ENCODE measurements at places on chromosomes 6 and 20. TPM values are rescaled to one million over a fixed set of nuclear protein-coding genes. Genes with fewer than 3 reads are reported as not detected.

- H3K27me3 ChIP-seq: peaks cover 6% of the 10 kb centered on the region
- no peak overlapping the region for H3K4me3 ChIP-seq
- no peaks in the 10 kb centered on the region for H3K36me3 ChIP-seq
- H3K4me1 ChIP-seq: peaks cover 9% of the 10 kb centered on the region
Observed at GRCh38 chr20:38165966-38166702, 1.1 kb upstream of the TGM2 start.

DNA sequence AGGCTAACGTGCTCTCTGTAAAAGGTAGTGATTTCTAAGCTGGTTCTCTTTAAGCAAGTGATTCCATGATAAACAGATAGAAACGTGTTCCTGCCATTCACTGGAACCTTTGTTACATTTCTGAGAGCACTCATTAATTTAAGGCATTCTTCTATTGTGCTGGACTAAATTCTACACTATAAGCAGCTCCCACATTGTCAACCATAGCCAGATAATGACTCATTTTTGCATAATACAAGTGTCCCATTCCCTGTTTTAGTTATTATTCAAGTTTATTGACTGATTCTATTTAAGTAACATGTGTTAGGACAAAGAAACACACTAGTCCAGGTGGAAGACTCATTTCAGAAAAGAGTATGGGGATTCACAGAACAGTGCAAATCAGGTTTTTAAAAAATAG, 13.5 kb upstream of the XRN2 start:
- H3K27ac ChIP-seq: no peak overlapping the region
- H3K27me3 ChIP-seq: peaks cover 11% of the 10 kb centered on the region
- H3K36me3 ChIP-seq: no peaks in the 10 kb centered on the region
- DNase-seq: no peak

DNA sequence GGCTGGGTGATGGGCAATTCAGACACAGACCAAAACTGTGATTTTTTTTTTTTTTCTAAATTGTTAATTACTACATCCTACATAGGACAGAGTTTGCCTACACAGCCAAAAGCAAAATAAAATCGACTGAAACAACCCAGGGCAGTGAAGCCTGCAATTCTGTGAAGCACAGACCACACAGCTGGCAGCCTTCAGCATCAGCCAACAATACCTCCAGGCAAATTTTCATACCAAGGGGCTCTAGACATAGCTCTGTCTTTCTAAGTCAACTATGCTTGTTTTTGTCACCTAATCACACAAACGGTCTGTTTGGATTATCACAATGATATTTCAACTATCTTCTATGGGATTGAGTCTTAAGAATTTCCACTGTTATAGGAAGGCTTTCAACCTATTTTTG, 17.6 kb downstream of the RMND1 start:
- H3K27me3 ChIP-seq: no peaks in the 10 kb centered on the region
- peaks cover 7% of the 10 kb centered on the region for H3K4me1 ChIP-seq
- no peak for DNase-seq

- H3K4me1 ChIP-seq: no peaks in the 10 kb centered on the region
- peaks cover 2% of the 10 kb centered on the region for H3K27me3 ChIP-seq
- H3K36me3 ChIP-seq: no peaks in the 10 kb centered on the region
Observed at GRCh38 chr6:155004576-155005372, 9.7 kb downstream of the TIAM2 start.

GRCh38 chr20:35700625-35701148, 1.5 kb downstream of the ROMO1 start:
- H3K4me1 ChIP-seq: peaks cover 37% of the 10 kb centered on the region
- H3K27ac ChIP-seq: peak overlapping the region; percentile 93
- peaks cover 11% of the 10 kb centered on the region for H3K36me3 ChIP-seq
- H3K27me3 ChIP-seq: peaks cover 46% of the 10 kb centered on the region
- peak overlapping the region; percentile 57 for H3K4me3 ChIP-seq

DNA sequence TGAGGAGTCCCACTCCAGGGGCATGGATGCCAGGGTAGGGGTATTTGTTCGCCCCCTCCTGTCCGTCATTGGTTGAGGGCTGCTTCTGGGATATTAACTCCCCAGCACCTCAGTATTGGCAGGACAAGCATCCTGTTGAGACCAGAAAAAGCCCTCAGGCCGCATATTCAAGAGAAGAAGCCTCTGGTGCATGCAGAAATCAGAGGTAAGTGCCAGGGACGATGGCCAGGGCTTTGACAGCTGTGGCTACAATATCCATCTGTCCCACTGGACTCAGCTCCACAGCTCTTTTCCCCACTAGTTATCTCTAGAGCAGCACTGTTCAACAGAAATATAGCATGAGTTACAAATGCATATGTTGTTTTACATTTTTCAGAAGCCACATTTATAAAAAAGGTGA, 651.3 kb downstream of the KIF16B start:
- H3K27ac ChIP-seq: no peak overlapping the region
- H3K36me3 ChIP-seq: no peaks in the 10 kb centered on the region
- H3K27me3 ChIP-seq: peaks cover 4% of the 10 kb centered on the region
- DNase-seq: no peak
- H3K4me1 ChIP-seq: no peaks in the 10 kb centered on the region

- H3K27ac ChIP-seq: no peak overlapping the region
- H3K27me3 ChIP-seq: peaks cover 5% of the 10 kb centered on the region
- peaks cover 30% of the 10 kb centered on the region for H3K4me1 ChIP-seq
- no peak for DNase-seq
- H3K4me3 ChIP-seq: no peak overlapping the region
Observed at GRCh38 chr20:19073584-19074218, 138.7 kb upstream of the SLC24A3 start.

- H3K27ac ChIP-seq: no peak overlapping the region
- peaks cover 44% of the 10 kb centered on the region for H3K36me3 ChIP-seq
- peaks cover 31% of the 10 kb centered on the region for H3K4me1 ChIP-seq
Observed at GRCh38 chr6:144845186-144845585, 560.1 kb downstream of the UTRN start.

GRCh38 chr20:53823121-53823764, 229.6 kb upstream of the ZNF217 start:
- DNase-seq: no peak
- H3K36me3 ChIP-seq: no peaks in the 10 kb centered on the region
- no peak overlapping the region for H3K4me3 ChIP-seq
- H3K4me1 ChIP-seq: peaks cover 15% of the 10 kb centered on the region
- H3K27me3 ChIP-seq: peaks cover 6% of the 10 kb centered on the region

DNA sequence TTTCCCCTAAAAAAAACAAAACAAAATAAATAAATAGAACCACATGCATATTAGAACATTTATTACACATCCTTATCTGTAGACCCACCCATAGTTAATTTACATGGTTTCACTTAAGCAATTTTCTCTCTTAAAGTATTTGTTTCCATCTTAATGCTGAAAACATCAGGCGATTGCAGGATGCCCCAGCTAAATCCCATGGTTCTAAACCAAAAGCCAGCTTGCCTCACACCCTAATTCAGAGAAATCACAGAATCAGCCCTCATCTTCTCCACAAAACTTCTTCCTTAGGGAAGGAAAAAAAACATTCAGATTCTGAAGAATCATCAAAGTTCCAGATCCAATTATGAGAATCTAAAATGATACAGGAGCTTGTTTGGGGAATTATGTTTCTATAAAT, 67.6 kb upstream of the MTHFD1L start:
- no peaks in the 10 kb centered on the region for H3K4me1 ChIP-seq
- H3K27me3 ChIP-seq: peaks cover 4% of the 10 kb centered on the region
- H3K4me3 ChIP-seq: no peak overlapping the region
- DNase-seq: no peak
- no peak overlapping the region for H3K27ac ChIP-seq
- H3K36me3 ChIP-seq: no peaks in the 10 kb centered on the region

DNA sequence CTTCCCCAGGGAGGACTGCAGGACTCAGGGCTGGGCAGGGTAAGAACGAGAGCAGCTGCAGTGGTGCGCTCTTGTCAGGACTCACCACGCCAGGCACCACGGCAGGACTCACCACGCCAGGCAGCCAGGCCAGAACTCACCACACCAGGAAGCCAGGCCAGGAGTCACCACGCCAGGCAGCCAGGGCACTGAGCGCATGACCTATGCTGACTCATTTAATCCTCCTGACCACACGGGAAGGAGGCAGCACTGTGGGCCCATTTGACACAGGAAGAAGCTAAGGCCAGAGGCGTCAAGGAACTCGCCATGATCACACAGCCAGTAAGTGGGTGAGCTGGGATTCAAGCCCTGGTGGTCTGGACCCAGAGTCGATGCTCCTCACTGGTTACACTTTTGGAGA, 189.3 kb downstream of the PREX1 start:
- DNase-seq: peak; percentile 25
- H3K27ac ChIP-seq: peak overlapping the region; percentile 86
- H3K36me3 ChIP-seq: peaks cover 34% of the 10 kb centered on the region
- peak overlapping the region; percentile 27 for H3K4me3 ChIP-seq

DNA sequence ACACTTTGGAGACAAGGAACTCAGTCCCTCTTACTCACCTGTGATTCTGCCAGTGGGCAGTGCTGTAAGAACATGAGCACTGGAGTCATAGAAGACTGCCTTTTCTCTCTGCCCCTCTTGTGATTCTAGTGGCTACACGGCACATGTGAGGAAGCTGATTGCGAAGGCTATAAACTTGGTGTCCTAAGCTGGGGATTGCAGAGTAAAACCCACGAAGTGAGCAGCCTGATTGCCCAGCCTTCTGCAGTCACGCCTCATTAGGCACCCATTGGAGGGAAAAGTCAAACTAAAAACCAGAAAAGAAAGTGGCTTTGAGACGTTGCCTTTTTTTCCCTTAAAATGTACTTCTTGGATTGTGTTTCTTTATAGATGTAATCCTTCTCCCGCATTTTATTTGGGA, 748.4 kb upstream of the CHD6 start:
- H3K4me1 ChIP-seq: no peaks in the 10 kb centered on the region
- no peak overlapping the region for H3K27ac ChIP-seq
- H3K27me3 ChIP-seq: peaks cover 2% of the 10 kb centered on the region
- no peaks in the 10 kb centered on the region for H3K36me3 ChIP-seq
- no peak overlapping the region for H3K4me3 ChIP-seq

GRCh38 chr6:106448000-106448426, 87.5 kb downstream of the CRYBG1 start:
- peaks cover 2% of the 10 kb centered on the region for H3K27me3 ChIP-seq
- no peak for DNase-seq
- no peak overlapping the region for H3K4me3 ChIP-seq
- no peaks in the 10 kb centered on the region for H3K36me3 ChIP-seq
- peaks cover 13% of the 10 kb centered on the region for H3K4me1 ChIP-seq

GRCh38 chr6:26197933-26198721, 110.9 kb downstream of the HFE start:
- no peaks in the 10 kb centered on the region for H3K36me3 ChIP-seq
- H3K4me1 ChIP-seq: peaks cover 44% of the 10 kb centered on the region
- H3K27ac ChIP-seq: peak overlapping the region; percentile 97
- DNase-seq: peak; percentile 43

GRCh38 chr6:1322696-1323219, 10.9 kb downstream of the FOXQ1 start:
- H3K36me3 ChIP-seq: no peaks in the 10 kb centered on the region
- no peak overlapping the region for H3K27ac ChIP-seq
- no peak overlapping the region for H3K4me3 ChIP-seq
- H3K27me3 ChIP-seq: peaks cover 2% of the 10 kb centered on the region
- no peak for DNase-seq
- no peaks in the 10 kb centered on the region for H3K4me1 ChIP-seq

GRCh38 chr6:118419448-118420394, 128.4 kb upstream of the PLN start:
- no peak for DNase-seq
- H3K4me3 ChIP-seq: no peak overlapping the region
- H3K4me1 ChIP-seq: no peaks in the 10 kb centered on the region
- peaks cover 3% of the 10 kb centered on the region for H3K27me3 ChIP-seq
- H3K27ac ChIP-seq: no peak overlapping the region
- peaks cover 15% of the 10 kb centered on the region for H3K36me3 ChIP-seq

The PPP1R14C gene
- not detected for polyA plus RNA-seq

The KIF13A gene
- 1.1 TPM for polyA plus RNA-seq

The C6orf141 gene
- polyA plus RNA-seq: not detected

The EDN1 gene
- not detected for polyA plus RNA-seq

The SLC24A3 gene
- not detected for polyA plus RNA-seq

All from immature natural killer cell (primary cell).